ENCODE measurements at places on chromosomes 12 and 14. TPM values are rescaled to one million over a fixed set of nuclear protein-coding genes. Genes with fewer than 3 reads are reported as not detected.
A peak's percentile ranks its signal among the peaks of the same experiment; 100 is the strongest.

DNA sequence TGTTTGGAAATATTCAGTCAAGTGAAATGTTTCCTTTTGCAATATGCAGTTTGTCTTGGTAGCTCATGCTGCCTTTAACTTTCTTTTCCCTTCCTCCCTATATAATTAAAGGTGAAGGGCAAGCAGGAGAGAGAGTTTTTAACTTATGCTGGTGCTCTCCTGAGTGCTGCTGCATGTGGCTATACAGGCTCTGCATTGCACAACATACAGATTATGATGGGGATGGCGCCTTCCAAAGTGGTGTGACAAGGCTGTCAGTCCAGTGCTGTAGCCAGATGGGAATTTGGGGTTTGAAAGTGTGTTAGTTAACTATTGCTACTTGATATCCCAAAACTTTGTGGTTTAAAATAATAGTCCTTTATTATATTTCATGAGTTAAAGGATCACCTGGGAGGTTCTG, 199.0 kb downstream of the ATP23 start:
- H3K27ac ChIP-seq = no peak overlapping the region
- no peaks in the 10 kb centered on the region for H3K27me3 ChIP-seq

DNA sequence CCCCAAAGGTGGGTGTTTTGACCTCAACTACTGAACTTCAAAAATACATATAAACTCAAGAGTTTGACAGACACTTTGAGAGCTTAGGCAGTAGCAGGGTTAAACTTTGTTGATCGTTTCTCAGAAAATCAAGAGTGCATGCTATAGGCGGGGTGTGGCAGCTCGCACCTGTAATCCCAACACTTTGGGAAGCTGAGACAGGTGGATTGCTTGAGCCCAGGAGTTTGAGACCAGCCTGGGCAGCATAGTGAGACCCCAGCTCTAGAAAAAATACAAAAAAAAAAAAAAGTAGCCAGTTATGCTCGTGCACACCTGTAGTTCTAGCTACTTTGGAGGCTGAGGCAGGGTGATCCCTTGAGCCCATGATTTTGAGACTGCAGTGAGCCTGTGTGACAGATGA, 12.3 kb downstream of the NANOG start:
- no peaks in the 10 kb centered on the region for H3K36me3 ChIP-seq
- no peak for DNase-seq
- H3K4me1 ChIP-seq = no peaks in the 10 kb centered on the region
- H3K4me3 ChIP-seq = no peak overlapping the region
- no peaks in the 10 kb centered on the region for H3K27me3 ChIP-seq
- H3K27ac ChIP-seq = no peak overlapping the region

The ACSM4 gene
- not detected for polyA plus RNA-seq

The FOXJ2 gene
- 6.0 TPM for polyA plus RNA-seq

The FOXM1 gene
- 6.1 TPM for polyA plus RNA-seq

DNA sequence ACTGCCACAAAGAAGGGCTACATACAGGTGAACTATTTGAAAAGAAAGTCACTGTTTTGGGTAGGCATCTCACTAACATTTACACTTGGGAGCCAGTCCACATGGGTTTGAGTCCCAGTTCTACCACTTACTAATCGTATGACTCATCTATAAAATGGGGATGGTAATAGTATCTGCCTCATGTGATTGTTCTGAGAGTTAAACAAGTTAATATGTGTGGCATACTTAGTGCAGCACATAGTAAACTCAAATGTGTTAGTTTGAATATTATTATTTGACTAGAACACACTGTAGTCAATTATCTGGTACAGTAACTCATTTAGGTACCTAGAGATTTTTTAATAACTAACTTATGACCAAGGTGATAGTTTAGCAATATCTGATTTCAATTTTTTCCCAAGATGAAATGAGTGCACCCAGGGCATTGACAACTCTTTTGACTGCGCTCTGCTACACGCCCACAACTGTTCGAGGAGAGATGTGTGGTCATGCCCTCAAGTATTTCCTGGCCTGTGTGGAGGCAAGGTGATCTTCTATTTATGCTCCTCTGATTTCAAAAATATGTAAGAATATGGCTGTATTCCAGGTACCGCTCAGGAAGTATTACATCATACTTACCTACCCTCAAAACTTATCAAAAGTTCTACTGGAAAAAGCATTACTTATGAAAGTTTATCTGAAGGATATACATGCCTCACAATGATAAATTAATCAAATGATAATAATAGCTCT, 210.6 kb upstream of the EGLN3 start:
- H3K36me3 ChIP-seq = no peaks in the 10 kb centered on the region
- H3K4me3 ChIP-seq = no peak overlapping the region
- no peak for DNase-seq

DNA sequence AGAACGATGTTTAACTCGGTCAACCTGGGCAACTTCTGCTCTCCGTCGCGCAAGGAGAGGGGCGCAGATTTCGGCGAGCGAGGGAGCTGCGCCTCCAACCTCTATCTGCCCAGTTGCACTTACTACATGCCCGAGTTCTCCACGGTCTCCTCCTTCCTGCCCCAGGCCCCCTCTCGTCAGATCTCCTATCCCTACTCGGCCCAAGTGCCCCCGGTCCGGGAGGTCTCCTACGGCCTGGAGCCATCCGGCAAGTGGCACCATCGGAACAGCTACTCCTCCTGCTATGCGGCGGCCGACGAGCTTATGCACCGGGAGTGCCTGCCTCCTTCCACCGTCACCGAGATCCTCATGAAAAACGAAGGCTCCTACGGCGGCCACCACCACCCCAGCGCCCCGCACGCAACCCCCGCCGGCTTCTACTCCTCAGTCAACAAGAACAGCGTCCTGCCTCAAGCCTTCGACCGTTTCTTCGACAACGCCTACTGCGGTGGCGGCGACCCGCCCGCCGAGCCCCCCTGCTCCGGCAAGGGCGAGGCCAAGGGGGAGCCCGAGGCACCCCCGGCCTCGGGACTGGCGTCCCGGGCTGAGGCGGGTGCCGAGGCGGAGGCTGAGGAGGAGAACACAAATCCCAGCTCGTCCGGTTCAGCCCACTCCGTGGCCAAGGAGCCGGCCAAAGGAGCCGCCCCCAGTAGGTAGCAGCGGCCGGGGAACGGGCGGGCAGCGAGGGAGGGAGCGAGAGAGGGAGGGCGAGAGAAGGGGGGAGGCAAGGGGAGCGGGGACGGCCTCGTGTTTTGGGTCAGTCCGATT, 513 bp downstream of the HOXC11 start:
- H3K27ac ChIP-seq = no peak overlapping the region
- no peak overlapping the region for H3K4me3 ChIP-seq
- H3K36me3 ChIP-seq = no peaks in the 10 kb centered on the region
- peak; percentile 90 for DNase-seq
- H3K4me1 ChIP-seq = no peaks in the 10 kb centered on the region

DNA sequence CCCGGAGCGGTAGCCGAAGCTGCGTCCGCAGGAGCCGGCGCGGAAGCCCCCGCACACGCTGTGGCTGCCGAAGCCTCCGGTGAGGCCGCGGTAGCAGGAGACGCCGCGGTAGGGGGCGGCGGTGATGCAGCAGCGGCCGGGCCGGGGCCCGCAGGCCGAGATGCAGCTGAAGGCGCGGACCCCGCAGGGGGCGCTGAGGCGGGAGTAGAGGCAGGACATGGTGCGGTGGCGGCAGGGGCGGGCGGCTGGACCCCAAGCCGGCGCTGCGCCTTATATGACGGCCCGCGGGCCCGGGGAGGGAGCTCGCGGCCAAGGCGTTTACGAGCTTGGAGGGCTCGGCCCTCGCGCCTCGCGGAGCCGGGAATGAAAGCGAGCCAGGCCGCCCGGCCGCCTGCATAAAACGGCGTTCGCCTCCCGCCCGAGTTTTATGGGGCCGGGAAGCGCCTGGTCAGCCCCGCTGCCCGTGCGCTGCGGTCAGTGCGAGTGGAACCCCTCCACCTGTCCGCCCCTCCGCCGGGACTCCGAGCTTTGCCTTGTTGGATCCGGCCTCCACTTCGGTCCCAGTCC, 16.0 kb upstream of the KRT86 start:
- H3K27me3 ChIP-seq = no peaks in the 10 kb centered on the region
- H3K4me1 ChIP-seq = no peaks in the 10 kb centered on the region
- no peak overlapping the region for H3K4me3 ChIP-seq
- no peak overlapping the region for H3K27ac ChIP-seq
- no peaks in the 10 kb centered on the region for H3K36me3 ChIP-seq
